Liver (tissue), 10 donors: ENCODE measurements at places on chromosomes 16 and 17.
A peak's percentile ranks its signal among the peaks of the same experiment; 100 is the strongest.

- no peak for DNase-seq
Observed at GRCh38 chr16:81121474-81121990, 25.3 kb upstream of the GCSH start.

GRCh38 chr17:82216301-82217119 lies 3.9 kb upstream of the CCDC57 start:
- DNase-seq: no peak

- no peak for DNase-seq
Observed at GRCh38 chr16:22055881-22056280, 36.5 kb upstream of the VWA3A start.

- peak; percentile 78 for DNase-seq
Observed at GRCh38 chr17:9576521-9577372, at the start of gene CFAP52. Gene CFAP52 (plus strand): TSS chr17:9576642. CDS start chr17:9576696, 54 bp downstream.

GRCh38 chr16:57920215-57920879 lies 50.6 kb downstream of the CNGB1 start:
- DNase-seq: no peak

DNA sequence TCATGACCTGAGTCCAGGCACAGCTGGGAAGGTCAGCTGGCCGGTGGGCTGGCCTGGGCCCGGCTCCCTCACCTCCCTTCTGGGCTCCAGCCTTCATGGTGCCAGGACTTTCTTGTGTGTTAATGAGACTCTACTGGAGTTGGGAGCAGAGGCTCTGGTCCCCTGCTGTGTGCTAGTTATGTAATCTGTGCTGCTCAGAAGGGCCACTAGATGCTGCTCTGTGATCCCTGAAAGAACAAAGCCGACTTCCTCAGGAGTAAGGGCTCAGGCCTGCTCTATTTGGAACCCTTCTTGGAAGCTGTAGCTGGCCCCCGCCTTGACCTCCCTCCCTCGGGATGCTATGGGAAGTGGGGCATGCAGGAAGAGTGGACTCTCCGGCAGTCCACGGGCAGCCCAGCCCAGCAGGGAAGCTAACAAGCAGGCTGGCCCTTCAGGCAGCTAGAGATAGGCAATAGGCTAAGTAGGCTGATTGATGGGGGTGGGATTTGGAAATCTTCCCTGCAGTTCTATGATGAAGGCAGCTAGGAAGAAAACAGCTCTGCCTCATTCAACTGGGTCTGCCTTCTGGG lies 3.3 kb upstream of the CDK5R1 start:
- no peak for DNase-seq

- DNase-seq: peak; percentile 81
Observed at GRCh38 chr17:10327640-10328039, 45.2 kb downstream of the MYH13 start.

DNA sequence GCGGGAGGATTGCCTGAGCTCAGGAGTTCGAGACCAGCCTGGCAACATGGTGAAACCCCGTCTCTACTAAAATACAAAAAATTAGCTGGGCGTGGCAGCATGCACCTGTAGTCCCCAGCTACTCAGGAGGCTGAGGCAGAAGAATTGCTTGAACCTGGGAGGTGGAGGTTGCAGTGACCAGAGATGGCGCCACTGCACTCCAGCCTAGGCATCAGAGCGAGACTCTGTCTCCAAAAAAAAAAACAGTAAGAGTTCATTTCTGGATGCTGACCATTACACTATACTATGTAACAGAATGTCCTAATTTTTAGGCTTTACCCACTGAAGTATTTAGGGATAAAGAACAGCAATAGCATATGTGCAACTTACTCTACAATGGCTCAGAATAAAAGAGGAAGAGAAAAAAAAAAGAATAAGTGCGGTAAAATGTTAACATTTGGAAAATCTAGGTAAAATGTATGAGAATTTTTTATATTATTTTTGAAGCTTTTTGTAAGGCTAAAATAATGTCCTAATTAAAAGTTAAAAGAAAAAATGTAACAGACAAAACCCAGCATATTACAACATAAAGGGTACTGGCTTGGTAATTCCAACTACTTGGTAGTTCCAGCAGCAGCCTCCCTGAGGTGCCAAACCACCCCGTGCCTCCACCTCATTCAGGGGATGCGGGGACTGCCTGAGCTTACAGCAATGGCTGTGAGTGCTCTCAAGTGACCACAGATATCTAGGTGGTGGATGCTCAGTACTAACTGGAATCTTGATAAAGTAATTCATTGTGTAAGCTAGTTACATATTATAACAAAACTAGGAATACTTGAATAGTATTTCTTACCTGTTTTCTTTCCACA lies 10.9 kb downstream of the COPS3 start:
- no peak for DNase-seq

DNA sequence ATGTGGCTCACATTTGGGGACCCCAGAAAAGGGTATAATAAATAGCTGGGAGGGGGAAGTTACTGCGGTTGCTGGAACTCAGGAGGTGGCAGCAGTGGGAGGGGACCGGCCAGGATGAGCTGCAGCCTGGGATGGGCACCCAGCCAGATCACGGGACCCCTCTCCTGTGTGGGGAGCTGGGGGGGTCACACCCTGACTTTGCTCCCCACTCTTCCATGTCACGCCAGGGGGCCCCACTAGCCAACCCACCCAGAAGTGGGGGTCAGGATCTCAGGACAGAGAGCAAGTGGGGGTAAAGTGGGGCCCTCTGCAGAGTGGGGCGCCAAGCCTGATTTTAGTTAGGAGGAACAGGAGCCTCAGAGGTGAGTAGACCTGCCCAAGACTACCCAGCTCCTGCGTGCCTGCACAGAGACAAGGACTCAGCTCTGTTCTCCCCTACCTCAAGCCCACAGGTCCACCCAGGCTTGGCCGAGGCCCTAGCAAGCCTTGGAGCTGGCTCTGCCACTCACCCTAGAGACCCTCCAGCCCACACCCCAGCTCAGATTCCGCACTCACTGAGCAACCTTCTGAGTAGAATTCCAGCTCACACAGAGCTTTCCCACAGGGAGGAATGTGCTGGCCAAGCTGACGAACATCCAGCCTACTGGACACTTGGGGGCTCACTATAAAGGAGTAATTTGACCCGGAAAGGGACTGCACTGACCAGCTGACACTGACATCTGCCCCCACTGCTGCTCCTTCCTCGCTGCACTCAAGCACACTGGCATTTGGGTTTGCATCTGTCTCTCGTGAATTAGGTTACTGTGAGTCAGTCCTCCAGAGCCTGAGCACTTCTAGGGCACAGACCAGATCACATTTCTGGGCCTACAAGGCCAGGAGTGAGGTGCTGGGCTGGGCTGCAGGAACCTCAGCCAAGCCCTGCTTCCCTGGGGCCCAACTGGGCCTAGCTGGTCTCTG lies 310.1 kb downstream of the C16orf95 start:
- DNase-seq: no peak

- peak; percentile 83 for DNase-seq
Observed at GRCh38 chr17:73092523-73093135, at the start of gene SLC39A11. Gene SLC39A11 (minus strand): TSS chr17:73092688. CDS start chr17:73088764, 3,924 bp downstream.

DNA sequence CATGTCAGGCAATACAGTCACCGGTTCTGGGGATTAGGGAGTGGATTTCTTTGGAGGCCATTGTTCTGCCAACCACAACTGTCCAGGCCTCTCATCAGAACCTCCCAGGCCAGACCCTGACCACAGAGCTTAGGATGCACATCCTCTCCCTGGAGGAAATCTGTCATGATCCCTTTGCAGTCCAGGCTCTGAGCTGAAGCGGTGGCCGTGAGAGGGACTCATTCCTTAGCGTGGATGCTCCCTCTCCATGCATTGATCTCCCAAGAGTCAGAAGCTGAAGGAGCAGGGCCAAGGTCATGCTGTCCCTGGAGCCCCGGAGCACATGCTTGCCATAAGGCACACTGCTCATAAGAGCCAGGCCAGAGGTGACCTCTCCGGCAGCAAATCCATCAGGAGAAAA lies 181.4 kb downstream of the COPRS start:
- DNase-seq: no peak

- DNase-seq: peak; percentile 53
Observed at GRCh38 chr17:45261577-45262515, at the start of gene SPATA32. Gene SPATA32 (minus strand): TSS chr17:45262094. CDS start chr17:45262016, 78 bp downstream.
